ENCODE measurements at places on chromosomes 7 and 10. TPM values are rescaled to one million over a fixed set of nuclear protein-coding genes. Genes with fewer than 3 reads are reported as not detected.

- peak; percentile 29 for DNase-seq
Measured at GRCh38 chr10:36110097-36110496, 468.0 kb upstream of the FZD8 start.

DNA sequence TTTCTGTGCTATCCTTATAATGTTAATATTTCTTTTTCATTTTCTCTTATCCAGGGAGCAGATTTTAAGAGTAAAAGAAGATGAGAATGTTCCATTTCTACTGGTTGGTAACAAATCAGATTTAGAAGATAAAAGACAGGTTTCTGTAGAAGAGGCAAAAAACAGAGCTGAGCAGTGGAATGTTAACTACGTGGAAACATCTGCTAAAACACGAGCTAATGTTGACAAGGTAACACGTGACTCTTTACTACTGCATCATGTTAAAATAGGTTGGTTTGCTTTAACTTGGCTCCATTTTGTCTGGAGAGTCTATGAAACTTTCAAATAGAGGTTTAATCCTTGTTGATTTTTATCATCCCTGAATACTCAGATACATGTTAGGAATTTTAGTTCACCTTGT is 73.3 kb downstream of the RALA start:
- no peak for DNase-seq

GRCh38 chr10:32851301-32851700 is 106.7 kb downstream of the ITGB1 start:
- no peak for DNase-seq

DNA sequence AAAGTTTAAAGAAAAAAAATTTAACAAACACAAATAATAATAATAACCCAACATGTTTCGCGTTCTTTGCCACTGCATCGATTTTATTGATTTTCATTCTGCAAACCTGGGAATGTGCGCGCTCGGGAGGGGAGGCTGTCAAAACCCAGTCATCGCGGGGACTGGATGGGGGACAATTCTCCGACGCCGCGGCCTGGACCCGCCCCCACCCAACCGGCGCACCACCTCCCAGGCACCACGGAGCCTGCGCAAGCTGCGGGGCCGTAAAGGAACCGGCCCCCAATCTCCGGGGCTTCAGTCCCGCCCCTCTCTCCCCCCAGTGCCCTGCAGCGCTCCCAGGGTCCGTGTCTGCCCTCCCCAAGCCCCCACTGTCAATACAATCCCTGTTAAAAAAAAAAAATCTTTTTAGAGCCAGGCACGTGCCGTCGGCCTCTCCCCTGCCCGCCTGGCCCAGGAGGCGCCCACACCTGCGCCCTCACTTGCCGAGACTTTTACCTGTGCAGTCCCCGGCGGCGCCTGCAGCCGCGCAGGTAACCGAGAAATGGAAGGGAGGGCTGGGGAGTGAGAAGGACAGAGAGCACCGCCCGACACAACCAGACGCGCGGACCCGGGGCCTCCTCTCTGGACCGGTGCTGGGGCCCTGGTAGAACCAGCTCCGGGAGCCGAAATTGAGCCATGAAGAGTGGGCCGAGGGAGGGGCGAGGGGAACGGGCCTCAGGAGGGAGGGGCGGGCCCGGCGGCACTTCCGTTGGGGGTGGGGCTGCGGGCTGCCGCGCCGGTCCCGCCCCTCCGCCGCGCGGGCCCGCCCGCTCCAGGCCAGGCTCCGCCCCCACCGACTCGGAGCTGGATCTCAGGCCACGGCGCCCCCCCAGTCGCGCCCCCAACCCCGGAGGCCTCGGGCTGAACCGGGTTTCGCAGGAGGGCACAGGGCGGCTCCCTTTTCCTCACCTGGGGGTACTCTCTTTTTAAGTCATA is 7.6 kb upstream of the ZNF503 start:
- peak; percentile 93 for DNase-seq

DNA sequence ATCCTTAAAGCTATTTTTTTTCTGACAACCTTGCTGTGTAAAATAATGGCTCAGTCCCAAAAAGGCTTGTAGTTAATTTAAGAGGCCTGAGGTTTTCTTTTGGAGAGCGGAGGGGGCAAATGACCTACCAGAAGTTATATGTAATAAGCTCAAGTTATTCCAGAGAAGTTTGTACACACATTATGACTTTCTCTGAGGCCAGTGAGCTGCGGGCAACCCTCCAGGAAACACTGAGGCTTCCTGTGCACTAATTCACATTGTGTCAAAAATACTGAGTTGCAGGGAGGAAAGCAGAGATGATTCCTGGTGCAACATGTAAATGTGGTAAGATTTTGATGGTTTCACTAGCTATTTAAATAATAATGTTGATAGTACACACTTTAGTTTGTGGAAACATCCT is 188.6 kb downstream of the DIP2C start:
- DNase-seq: no peak

- no peak for DNase-seq
Measured at GRCh38 chr7:128157906-128158305, 83.2 kb upstream of the LEP start.

DNA sequence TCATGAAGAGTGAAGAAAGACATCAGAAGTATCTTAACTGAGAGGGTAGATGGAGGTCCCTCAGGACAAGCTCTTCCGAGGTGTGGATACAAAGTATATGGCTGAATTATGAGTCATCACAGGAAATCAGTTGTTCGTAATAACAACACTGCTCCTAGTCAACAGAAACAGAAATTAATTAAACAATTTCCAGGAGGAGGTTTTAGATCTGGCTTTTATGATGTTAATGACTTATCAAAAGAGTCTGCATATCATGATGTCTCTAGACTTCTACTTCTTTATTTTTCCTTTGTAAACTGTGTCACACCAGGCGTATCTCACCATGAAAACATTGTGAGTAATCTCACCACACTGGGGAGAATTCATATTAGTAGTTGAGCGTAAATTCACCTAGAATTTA is 31.2 kb downstream of the OSBPL3 start:
- DNase-seq: no peak

GRCh38 chr7:75850235-75850634 is 28.6 kb upstream of the RHBDD2 start:
- no peak for DNase-seq

DNA sequence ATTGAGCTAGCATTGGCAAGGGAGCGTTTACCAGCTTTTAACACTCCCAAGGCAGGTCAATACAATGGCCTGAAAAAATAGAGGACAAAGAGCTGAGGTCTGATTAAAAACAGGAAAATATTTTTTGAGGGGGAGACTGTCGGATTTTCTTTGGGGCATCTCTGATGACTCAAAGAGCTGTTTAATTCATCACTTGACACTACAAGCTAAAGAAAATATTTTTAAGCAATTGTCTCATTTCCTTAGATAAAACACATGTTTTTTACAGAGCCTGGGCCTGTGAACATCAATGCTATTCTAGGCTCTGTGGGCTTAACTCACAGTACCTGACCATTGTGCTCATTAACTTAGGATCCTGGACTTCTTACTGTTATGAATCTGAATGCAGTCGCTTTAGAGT is 100.8 kb downstream of the NRP1 start:
- no peak for DNase-seq

DNA sequence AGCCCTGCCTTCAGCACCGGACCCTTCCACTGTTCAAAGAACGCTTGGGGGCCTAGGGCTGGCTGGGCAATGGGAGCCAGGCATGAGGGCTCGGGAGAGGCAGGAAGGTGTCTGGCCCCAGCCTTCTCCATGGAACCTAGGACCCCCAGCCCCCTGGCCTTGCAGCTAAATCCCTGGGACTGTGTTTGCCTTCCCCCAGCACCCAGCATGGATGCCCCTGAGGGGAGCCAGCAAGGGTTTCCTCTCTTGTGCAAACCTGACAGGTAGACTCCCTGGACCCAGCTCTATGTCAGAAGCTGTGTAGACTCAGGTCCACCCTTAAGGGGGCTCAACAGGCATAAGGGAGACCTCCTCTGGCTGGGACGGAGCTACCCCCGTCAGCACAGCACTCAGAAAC is 288.0 kb downstream of the GRID1 start:
- DNase-seq: no peak

- peak; percentile 42 for DNase-seq
Measured at GRCh38 chr10:10045765-10046028, 972.0 kb upstream of the CELF2 start.

The SLC16A9 gene
- polyA plus RNA-seq: 2.6 TPM

The RGR gene
- 0.27 TPM for polyA plus RNA-seq

The RPEL1 gene
- polyA plus RNA-seq: 0.09 TPM

The TMEM196 gene
- polyA plus RNA-seq: 0.79 TPM
